ENCODE measurements at places on chromosomes 12 and 14.

- no peak for DNase-seq
Measured at GRCh38 chr14:35385042-35385839, 19.3 kb downstream of the NFKBIA start.

DNA sequence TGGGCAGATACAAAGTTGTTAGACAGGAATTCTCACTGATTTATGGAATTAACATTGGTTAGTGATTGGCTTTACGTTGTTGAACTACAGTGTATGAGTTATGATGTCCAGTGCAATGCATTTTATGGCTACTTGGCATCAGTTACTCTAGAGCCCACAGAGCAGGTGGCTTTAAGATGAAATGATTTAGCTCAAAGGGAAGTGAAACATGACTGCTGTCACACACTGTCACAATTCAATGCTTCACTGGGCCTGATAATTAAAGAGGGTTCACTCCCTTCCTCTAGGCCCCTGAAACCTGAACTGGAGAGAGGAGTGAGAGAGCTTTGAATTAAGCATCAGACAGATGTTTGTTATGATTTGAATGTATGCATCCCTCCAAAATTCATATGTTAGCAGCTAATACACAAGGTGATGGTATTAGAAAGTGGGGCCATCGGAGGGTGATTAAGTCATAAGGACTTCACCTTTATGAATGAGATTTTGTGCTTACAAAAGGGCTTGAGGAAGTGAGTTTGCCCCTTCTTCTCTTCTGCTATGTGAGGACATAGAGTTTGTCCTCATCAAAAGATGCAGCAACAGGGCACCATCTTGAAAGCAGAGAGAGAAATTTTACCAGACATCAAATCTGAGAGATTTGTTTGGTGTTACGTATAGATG is 175.8 kb upstream of the GRIN2B start:
- DNase-seq = peak; percentile 62

DNA sequence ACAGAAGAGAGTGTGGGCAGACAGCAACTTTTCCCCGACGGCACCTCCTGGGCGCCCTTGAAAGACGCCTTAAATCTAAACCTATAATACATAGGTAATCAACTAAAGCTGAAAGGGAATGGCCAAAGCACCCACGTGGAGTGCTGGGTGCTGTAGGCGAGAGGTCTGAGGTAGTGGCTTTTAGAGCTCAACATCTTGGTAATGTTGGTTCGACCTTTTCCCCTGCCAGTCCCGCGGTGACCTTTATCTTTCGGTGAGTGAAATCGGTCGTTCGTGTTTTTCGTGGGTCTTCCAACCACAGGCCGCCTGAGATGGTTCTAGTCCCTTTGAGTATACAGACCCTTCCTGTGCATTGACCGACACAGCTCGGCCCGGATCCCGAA is 9.1 kb downstream of the OR6S1 start:
- DNase-seq = no peak

DNA sequence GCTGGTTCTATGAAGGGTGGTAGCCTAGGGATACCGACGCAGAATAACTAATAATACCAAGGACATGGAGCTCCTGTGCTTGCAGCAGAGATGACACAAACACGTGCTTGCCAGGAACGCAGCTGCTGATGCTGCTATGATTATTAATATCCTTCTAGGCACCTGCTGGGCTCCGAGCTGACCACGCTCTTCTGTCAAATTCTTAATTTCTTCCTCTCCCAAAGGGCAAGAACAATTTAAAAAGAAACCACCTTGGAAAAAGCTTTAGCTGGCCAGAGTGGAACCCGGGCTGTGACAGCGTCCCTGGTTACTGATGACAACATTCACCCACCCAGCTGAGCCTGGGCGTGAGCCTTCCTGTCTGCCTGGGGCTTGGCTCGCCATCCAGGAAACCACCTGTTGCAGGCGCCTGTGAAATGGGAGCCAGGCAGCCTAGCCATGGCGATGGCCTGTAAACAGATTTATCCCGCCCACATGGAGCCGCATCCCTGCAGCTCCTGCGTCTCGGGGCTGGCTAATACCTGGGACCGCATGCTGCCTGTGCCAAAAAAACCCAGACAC is 28.8 kb downstream of the CLMN start:
- DNase-seq = no peak
